Stimulated activated CD4-positive, alpha-beta T cell treated with anti-CD3 and anti-CD28 coated beads, Interleukin-1b, Interleukin-23, amount 100 ng/mL, for 48 hours (primary cell): ENCODE measurements at places on chromosomes 3 and 15.
A peak's percentile ranks its signal among the peaks of the same experiment; 100 is the strongest.

- no peak for DNase-seq
Observed at GRCh38 chr15:47507221-47507985, 209.9 kb upstream of the SEMA6D start.

GRCh38 chr15:93049914-93050578 is 39.0 kb downstream of the RGMA start:
- DNase-seq, result no peak

GRCh38 chr3:79406175-79406574 is 361.6 kb downstream of the ROBO1 start:
- no peak for DNase-seq

DNA sequence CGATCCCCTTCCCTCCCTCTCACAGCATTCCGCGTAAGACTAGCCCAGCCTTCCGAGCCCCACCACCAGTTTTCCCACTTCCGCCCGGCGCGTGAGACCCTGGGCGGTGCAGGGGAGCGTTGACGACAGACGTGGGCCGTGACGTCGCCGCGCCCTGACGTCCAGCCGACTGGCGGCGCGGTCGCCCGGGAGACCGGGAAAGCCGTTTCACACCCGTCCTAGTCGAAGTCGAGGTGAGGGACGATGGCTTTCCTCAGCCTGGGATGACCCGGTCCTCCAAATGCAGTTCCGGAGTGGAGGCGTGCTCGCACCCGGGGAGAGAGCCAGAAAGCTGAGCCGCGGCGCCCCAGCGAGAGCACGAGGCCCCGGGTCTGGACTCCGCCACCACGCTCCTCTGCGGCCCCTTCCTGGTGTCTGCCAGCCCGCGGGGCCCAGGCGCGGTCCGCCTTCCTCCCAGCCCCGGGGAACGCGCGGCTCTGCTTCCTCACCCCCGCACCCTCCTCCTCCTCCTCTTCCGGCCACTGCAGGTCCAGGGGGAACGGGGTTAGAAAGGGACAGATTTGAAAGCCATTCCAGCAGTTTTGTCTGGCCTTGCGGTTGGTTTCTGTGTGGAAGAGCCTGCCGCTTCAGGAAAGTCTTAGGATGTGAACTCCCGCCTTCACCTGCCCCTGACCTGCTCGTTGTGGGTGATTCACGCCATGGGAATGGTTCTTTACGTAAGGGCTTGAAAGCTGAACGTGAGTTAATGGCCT is at the start of gene LEKR1:
Gene LEKR1, plus strand, starts transcription at position 210 of the 752 bp plus-strand sequence. CDS start 2,977 bp downstream, outside the sequence.
- peak; percentile 70 for DNase-seq

DNA sequence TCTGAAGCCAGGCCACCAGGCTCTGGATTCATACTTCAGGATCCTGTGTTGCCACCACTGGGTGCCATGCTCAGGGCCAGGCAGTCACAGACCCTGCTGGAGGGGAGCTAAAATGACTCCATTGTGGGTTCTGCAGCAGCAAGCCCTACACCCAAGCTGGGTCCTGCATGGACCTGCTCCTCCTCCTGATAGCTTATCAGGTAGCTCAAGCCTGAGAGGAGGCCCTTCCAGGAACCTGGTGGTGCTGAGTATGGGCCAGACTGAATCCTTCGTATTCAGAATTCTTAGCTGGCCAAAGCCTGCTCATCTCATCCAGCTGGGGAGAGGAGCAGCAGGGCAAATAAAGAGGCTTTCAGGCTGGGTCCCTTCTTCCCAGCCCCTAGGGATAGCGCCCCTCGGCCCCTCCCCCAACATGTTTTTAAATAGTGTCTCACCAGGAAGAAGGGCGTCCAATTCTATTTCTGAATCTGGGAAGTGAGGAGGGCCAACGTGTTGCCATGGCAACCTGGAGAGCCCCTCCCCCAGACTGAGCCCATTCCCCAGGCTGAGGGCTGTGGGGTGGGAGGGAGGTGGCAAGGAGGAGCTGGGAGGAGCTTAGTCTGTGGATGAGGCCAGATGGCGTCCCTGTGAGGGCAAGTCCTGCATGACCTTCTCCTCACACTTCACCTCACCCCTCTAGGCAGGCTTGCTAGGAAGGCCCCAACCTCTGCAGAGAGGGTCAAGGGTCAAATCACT is 11.0 kb upstream of the CAMKV start:
- no peak for DNase-seq

GRCh38 chr3:196643201-196643749 is 3.8 kb downstream of the NRROS start:
- peak; percentile 62 for DNase-seq

DNA sequence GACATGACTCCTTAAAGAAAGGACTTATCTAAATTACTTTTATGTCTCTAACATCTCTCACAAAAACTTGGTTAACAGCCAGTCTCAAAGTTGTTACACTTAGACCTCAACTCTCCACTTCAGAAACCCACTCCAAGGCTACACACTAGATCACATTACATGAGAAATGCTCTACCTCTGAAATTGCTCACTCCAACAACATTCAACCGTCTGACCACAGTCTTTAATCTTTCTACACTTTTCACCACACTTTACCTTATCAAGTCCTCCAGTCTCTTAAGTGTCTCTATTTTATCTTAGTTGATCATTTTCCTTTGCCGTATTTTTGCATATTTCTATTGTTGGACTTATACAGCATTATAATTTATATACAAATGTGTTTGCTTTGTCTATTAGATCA is 5.8 kb downstream of the SLC12A6 start:
- no peak for DNase-seq

DNA sequence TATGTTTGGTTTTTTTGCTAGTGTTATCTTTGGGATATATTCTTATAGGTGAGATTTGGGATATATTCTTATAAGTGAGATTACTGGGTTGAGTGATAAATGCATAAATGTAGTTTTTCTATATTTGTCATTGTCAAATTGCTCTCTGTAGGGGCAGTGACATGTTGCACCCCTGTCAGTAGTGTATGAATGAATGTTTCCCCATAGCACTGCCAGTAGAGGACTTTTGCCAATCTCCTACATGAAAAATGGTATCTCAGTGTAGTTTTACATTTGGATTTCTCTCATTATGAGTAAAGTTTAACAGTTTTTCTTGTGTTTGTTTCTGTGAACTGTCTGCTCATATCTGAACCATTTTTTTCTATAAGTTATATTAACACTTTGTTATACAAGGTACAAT is 13.6 kb downstream of the U2SURP start:
- DNase-seq, result no peak

GRCh38 chr15:90009301-90010022 is 8.3 kb downstream of the ZNF710 start:
- no peak for DNase-seq

GRCh38 chr3:190345027-190345821 is 23.0 kb upstream of the CLDN1 start:
- DNase-seq, result no peak

GRCh38 chr3:45414823-45415222 is 26.4 kb downstream of the LARS2 start:
- peak; percentile 3 for DNase-seq

DNA sequence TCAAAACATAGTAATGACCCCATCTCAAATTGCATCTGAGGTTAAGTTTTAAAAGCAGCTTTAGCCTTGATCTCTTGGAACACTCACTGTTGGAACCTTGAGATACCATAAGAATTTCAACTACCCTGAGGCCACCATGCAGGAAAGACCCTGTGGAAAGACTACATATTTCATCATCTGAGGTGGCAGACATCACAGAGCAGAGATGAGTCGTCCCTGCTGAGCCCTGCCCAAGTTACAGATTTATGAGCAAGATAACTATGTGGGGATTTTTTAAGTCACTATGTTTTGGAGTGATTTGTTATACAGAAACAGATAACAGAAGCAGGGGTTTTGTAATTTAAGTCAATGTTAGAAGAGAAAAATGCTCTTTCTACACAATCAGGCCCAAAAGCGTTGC is 168.4 kb downstream of the STAC start:
- DNase-seq, result no peak

GRCh38 chr3:8837162-8837561 is 67.7 kb upstream of the OXTR start:
- DNase-seq, result no peak

DNA sequence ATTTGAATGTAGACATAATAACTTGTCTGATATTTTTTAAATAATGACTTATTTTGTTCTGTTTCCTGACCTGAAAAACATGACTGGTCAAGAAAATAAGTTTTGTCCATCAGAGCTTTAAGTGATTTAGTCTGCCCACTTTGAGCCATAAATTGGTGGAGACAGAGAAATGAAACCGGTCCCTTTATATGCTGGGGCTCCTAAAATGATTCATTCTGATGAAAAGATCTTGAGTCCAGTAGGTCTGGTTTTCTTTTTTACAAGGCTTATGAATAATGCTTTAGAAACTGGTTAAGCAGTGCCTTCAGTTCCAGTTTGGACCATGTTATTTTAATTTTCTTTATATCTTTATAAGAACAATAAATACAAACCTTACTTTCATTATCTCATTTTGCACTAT is 293.2 kb downstream of the DIPK2A start:
- no peak for DNase-seq

DNA sequence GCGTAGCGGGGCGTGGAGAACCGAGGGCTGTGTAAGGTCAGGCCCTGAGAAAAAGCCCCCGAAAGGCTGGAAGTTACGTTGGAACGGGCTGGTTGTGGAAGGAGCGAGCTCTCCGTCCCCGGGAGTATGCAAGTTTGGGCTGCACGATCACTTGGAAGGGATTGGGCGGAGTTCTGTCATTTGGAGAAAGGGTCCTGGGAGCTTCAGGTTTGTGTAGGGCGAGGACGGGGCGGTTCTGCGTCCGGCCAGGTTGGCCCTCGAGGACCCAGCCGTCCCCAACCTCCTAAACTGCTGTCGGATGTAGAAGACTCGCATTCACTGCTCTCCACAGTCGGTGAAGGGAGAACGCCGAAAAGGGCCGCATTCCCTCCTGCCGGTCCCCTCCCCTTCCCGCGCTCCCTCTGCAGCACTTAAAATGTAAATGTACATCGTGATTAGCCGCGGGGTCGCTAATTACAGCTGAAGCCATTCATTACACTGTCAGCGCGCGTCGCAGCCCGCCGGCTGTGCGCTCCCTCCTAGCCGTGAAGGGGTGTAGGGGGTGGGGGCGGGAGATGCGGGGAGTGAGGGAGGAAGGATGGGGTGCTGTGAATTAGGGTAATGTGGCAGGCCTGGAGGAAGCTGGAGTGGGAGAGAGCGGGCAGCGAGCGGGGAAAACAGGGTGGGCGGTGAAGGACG is 2.5 kb upstream of the RPP25 start:
- no peak for DNase-seq

- DNase-seq, result no peak
Observed at GRCh38 chr3:153373606-153374005, 211.6 kb downstream of the RAP2B start.

DNA sequence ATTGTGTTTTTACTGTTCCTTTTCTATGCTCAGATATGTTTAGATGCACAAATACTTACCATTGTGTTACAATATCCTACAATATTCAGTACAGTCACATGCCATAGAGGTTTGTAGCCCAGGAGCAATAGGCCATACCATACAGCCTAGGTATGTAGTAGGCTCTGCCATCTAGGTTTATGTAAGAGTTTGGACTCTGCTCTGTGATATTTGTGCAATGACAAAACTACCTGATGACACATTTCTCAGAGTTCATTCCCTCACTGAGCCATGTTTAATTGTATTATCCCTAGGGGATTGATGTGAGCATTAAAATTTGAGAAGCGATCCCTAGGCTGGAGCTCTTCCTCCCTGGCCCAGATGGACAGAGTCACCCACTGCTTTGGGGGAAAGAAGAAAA is 270.0 kb upstream of the PROK2 start:
- DNase-seq, result no peak

- DNase-seq, result no peak
Observed at GRCh38 chr15:73991260-73991659, 835 bp downstream of the STOML1 start.

DNA sequence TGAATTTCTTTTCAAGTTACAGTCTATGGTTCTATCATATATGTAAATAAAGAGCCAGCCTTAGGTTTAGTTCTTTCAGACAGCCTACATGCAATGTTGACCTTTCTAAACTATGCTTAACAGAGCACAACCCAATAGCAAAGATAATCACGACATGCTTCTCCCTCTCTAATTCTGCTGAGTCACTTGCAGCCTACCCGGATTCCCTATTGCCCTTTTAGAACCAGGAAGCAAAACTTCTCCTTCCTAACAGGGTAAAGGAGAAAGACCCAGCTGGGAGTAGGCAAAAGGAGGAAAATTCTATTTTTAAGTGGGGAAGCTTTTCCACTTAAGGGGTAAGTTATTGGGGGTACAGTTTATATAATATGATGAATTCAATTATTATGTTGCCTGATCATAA is 79.3 kb downstream of the SLC7A14 start:
- DNase-seq, result no peak

GRCh38 chr3:189076449-189076848 is 95.3 kb upstream of the TPRG1 start:
- no peak for DNase-seq

GRCh38 chr15:71756599-71757352 is 53.6 kb upstream of the NR2E3 start:
- DNase-seq, result no peak

- DNase-seq, result no peak
Observed at GRCh38 chr3:120459196-120459595, 8.4 kb upstream of the FSTL1 start.

- DNase-seq, result peak; percentile 74
Observed at GRCh38 chr3:150409512-150410310, 1.6 kb downstream of the TSC22D2 start.

- DNase-seq, result no peak
Observed at GRCh38 chr15:84832448-84833040, 15.4 kb downstream of the ALPK3 start.

DNA sequence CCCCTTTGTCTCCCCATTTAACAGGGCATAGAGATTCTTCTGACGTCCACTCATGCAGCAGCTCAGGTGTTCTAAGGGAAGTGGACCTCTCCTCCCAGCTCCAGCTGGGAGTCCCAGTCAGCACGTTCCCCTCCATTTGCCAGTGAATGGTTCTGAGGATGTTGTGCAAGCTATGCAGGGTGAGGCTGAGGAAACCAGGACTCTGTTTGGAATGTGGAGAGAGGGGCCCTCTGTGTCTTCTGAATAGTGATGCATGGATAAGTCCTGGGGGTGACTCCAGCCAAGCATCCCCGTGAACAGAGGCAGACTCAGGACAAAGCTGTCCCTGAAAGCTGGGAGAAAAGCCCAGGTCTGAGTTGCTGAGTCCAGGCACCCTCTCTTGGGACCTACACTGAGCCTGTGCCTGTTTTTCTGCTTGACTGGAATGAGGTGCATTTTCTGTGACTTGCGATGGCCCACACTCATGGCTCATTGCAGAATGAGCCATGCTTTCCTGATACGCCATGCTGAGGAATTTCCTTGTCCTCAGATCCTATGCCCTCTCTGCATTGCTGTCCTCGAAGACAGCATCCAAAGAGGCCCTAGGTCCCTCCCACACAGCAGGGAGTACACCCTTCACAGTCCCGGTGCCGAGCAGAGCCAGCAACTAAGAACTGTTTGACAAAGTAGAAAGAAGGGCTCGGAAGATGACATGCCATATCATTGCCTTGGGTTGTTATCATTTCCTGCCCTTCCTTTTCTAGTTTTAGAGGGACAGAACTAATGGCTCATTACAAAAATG is 185.2 kb downstream of the ATP10A start:
- no peak for DNase-seq

GRCh38 chr15:87263871-87264270 is 992.7 kb downstream of the NTRK3 start:
- no peak for DNase-seq
